ENCODE measurements at places on chromosomes 6 and 20.

- DNase-seq: no peak
These were observed 120.6 kb downstream of the AKAP7 start for GRCh38 chr6:131255911-131256310.

GRCh38 chr6:84258866-84259265 lies 31.4 kb upstream of the CEP162 start:
- DNase-seq: no peak

- no peak for DNase-seq
These were observed 22.6 kb downstream of the TOP1 start for GRCh38 chr20:41051009-41051825.

GRCh38 chr20:1505361-1505760 lies 14.1 kb upstream of the SIRPB2 start:
- DNase-seq: no peak

GRCh38 chr6:6508643-6509042 lies 79.9 kb upstream of the LY86 start:
- DNase-seq: no peak

DNA sequence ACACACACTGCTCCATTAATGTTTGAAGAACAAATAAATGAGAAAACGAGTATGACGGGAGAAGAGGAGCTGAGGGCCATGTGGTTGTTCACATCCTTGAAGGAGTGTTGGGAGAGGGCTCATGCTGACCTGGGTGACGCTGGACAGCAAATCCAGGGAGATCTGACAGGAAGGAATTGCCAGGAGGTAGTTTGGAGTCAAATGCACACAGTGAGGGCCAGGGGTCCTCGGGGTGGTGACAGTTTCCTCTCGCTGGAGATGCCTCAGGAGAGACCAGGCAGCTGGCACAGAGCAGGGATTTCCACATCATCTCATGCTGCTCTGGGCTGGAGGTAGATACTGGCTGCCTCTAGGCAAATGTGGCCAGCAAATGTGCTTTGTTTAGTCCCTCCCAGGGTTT lies 2.0 kb upstream of the TMEM181 start:
- DNase-seq: no peak

- DNase-seq: no peak
These were observed 952 bp upstream of the BRPF3 start for GRCh38 chr6:36195471-36196112.

DNA sequence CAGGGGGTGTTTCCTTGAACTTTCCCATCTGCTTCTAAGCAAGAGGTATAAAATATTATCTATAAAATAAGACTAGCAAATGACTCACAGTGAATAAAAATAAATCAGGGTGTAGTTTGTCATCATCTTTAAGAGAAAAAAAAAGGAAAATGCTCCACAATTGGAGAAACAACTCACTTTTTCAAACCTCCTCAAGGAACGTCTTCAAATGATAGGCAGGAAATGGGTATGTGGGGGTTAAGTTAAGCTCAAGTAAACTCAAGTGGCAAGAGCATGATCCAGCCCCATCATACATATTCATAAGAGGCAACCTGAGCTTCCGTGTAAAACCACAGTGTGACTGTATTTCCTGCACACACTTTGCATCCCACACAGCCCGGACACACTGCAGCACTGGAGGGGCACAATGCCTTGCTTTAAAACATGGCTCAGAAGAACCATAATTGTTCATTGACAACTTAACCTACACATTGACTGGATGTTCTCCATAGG lies 58.5 kb upstream of the CEP85L start:
- DNase-seq: no peak

DNA sequence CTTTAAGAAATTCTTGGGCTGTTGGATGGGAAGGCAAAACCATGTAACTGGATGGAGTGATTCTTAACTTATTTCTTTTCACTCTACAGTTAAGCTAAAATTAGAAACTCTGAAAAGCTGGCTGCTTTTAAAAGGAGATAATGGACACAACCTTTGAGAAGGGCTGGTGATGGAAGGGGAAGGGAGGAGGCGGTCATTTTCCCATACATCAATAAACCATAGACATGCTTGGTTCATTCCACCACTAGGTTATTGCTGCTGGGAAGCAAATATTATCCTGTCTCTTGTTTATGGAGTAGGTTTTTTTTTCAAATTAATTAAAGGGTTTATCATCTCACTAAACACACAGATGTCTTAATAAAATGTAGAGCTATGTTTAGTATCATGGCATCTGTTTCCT lies 76.2 kb downstream of the PLCB1 start:
- DNase-seq: no peak

GRCh38 chr6:89079511-89080234 lies 878 bp upstream of the PNRC1 start:
- peak; percentile 70 for DNase-seq

- no peak for DNase-seq
These were observed 75.8 kb downstream of the LAMP5 start for GRCh38 chr20:9590189-9590588.

DNA sequence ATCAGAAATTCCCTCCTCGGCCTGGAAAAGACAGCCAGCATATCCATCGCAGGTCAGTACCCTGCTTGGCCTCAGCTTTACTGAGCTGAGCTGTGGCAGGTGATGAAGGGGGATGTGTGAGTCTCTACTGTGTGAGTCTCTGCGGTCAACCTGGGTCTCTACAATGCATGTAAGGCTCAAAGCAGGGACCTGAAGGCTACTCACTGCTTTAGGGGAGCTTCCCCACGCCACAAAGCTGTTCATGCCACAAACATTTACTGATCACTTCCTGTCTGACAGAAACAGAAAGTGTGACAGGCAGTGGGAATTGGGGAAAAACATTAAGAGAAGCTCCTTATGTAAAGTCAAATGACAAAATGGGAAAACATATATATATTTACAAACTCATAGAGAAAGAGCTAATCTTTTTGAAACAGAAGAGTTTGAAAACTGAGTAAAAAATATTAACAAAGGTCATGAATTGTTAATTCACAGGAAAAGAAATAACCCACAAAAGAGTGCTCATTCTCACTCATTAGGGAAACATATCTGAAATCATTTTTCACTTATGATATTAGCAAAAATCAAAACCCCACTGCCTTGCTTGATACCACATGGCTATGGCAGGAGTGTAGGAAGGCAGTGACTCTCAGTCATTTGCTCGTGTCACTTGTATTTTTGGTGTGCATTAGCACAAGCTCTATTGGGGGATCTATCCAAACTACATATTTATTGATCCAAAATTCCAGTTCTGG lies 5.8 kb downstream of the BTN3A3 start:
- no peak for DNase-seq

- DNase-seq: no peak
These were observed 21.8 kb upstream of the DACT2 start for GRCh38 chr6:168341280-168341900.

DNA sequence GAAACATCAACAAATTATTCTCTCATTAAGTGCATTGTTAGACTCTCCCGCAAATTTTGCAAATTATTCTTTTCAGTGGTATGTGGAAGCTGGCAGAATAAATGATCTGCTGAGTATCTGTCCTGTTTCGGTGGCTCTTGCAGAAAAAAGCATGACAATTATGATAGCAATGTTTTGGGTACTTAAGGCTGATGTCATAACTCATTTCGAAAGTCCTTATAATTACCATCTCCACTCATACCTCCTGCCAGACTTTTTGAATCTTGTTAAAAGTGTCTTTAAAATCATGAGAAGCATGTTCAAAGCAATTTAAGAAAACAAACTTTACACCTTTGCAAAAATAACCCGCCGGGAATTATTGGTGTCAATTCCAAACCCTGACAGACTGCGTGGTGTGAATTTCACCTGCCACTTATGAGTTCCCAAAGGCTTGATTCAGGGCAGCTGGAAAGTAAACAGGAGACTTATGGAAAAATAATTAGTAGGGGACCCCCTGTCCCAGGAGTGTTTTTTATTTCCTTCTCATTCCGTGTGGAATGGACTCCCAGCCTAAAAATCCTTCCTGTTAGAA lies 87.6 kb upstream of the E2F3 start:
- DNase-seq: no peak

DNA sequence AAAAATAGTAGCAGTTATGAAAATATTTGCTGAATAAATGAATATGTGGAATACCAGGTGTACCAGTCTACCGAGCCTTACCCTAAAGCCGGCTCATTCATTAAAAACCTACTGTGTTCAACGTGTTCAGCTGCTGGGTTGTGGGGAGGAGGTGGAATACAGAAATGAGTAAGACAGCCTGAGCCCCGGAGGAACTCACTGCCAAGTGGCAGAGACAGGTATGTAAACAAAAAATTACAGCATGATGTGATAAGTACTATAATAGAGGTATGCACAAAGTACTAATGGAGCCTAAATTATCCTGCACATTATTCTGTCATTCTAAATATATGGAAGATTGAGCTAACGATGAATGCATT lies 6.8 kb upstream of the ADTRP start:
- no peak for DNase-seq

- DNase-seq: no peak
These were observed 31.6 kb upstream of the NEDD9 start for GRCh38 chr6:11264100-11264499.

- DNase-seq: no peak
These were observed 30.7 kb upstream of the NAA20 start for GRCh38 chr20:19986419-19986818.

- no peak for DNase-seq
These were observed 25.4 kb upstream of the B4GALT5 start for GRCh38 chr20:49739042-49739441.

GRCh38 chr6:54802775-54803634 lies 43.6 kb upstream of the FAM83B start:
- no peak for DNase-seq

DNA sequence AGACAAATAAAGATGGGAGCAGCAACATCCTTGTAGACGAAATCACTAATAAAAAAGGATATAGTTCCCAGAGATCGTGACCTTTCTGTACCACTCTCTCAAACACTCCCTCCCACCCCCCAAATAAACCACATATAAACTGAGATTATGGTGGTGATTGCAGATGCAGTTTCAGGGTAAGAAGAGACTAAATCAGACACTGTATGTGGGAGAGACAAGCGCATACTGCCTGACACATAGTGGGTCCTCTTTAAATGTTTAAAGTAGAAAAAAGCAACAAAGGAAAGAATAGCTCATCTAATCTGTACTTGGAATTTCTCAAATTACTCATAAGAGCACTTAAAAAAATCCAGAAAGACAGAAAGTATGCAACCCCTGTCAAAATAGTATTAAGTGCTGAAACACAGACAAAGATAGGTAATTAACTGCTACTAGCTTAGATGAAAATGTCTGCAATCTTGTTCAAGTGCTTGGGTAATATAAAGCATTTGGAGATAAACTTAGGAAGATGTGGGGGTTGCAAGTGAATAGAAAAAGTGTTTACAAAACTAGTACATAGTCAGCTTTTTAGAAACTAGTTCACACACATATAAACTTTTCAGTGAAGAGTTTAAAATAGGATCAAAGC lies 151.6 kb downstream of the BACH2 start:
- no peak for DNase-seq

- DNase-seq: no peak
These were observed 329 bp upstream of the GPR6 start for GRCh38 chr6:109977791-109978173.

GRCh38 chr6:129269076-129269475 lies 386.1 kb downstream of the LAMA2 start:
- DNase-seq: no peak

GRCh38 chr20:1509237-1509636 lies 18.0 kb upstream of the SIRPB2 start:
- no peak for DNase-seq

DNA sequence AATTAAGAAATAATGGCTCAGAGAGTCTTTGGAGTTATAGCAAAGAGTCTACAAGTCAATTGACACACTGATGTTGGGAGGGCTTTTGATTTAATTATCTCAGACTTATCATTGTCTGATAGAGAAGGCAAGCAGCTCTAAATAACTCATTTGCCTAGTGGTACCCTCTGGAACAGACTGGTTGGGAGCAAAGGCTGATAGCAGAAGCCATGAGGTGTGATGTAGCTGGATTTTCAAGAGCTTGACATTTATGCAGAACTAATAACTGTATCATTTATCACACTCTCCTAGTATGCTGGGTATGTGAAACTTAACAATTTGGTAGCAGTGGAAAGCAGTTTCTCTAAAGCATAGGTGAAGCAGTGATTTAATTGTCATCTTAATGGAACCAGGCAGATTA lies 380.6 kb downstream of the TENT5A start:
- DNase-seq: no peak

GRCh38 chr6:157603971-157604370 lies 219.1 kb upstream of the SNX9 start:
- no peak for DNase-seq

GRCh38 chr6:143731789-143732188 lies 54.0 kb downstream of the PHACTR2 start:
- no peak for DNase-seq

DNA sequence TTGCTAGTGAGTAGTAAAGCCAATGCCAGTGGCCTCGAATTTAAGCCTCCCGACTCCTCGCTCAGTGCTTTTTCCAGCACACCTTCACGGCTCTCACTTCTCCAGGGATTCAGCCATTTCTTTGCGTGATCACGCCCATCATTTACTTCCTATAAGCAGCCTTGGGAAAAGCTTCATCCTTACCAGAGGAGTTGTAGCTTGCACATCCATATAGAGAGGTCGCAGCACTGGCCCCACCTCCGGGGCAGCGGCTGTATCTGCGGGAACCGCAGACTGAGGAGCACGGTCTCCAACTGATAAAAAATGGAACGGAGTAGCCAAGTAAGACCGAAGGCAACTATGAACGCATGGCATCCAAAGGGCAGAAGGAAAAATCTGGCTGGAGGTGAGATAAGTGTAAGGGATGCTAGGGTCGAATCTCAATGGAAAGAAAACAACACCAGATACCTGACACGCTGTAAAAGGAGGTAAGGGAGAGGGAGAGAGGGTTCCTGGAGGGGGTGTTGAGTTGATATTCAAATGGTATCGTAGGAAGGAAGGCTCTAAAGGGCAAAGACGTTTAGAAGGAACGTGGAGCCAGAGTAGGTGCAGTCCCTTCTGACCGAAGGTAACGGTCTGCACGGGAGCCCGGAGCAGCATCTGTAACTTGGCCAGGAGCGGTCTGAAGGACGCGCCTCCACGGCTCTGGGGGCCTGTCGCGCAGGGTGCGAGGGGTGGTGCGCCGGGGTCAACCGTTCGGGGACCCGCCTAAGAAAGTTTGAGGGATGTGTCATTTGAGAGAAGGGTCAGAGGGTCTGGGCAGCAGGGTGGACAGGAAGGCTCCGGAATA lies 640 bp downstream of the NFS1 start:
- peak; percentile 61 for DNase-seq

- no peak for DNase-seq
These were observed 324 bp downstream of the JPH2 start for GRCh38 chr20:44186674-44187053.
